Activated T-helper 1 cell treated with anti-CD3 and anti-CD28 coated beads, Interleukin-2, amount 50 U/mL, for 16 hours (primary cell): ENCODE measurements at places on chromosomes 5 and 9.

DNA sequence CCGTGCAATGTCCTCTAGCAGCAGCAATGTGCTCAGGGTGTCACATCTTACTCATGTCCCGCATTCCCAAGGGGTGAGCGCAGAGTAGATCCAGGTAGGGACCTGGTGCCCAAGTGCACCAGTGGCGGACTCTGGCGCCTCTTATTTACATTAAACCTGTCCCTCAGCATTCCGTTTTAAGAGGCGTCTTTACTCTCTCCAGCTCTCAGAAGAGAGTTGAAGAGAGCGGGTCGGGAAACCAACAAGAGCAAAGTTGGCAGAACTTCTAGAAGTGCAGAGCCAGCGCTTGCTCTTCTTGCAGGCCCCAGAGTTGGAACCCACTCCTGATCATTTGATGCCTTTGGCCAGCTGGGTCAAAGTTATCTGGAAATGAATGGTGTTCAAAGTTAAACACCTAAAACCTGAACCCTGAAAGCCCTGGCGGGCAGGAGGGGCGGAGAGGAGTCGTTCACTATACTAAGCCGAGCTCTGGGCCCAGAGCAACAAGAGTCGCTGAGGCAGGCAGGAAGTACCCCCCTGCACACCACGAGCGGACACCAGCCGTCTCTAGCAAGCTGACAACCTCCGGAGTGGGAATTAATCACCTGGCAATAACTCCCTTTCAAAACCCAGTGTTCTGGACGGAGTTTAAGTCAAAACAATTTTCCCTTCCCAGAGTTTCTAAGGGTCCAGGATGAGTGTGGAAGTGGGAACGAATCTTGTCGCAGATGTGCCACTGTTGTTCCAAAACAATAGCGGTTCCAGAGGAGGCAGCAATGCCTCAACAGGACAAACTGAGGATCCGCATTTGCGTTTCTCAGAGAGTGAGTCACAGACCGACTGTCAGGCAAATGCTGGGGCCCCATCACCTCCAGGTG is 122.8 kb downstream of the TMEM161B start:
- DNase-seq: no peak

DNA sequence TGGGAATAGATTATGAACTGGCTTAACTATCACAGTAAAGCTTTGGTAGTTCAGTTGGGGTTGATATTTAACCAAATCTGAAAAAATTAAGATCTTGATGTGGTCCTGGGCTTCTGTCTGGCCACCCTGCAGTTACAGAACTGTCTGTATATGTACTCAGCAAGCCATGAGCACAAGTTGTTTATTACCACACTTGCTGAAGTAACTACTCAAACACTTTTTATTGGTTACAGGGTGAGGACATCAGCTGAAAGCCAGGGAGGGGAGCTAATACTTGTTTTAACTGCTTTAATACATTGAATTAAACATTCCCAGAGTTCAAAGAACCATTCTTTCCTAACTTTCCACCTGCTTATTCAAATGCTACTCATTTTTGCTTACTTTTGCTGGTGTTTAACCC is 29.4 kb upstream of the KCNN2 start:
- DNase-seq: no peak

- no peak for DNase-seq
Observed at GRCh38 chr9:17068671-17069070, 66.2 kb upstream of the CNTLN start.

DNA sequence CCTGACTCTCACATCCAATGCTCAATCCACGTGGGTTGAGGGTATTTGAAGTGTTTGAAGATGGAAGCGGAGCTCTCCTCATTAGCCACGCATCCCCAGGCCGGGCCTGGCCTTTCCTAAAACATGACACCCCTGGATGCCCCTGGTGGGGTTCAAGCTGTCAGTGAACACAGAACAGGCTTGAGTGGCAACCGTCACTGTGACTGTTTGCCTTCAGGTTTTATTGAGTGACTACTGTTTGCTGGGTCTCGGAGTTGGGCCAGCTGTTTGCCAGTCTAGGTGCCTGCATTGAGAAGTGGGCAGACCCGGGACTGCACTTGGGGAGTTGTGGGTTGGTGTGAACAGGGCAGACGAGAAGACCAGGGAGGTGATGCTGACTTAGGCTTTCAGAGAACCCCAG is 7.8 kb upstream of the OLFM1 start:
- DNase-seq: no peak

- DNase-seq: no peak
Observed at GRCh38 chr5:142680605-142681259, 5.2 kb downstream of the FGF1 start.

DNA sequence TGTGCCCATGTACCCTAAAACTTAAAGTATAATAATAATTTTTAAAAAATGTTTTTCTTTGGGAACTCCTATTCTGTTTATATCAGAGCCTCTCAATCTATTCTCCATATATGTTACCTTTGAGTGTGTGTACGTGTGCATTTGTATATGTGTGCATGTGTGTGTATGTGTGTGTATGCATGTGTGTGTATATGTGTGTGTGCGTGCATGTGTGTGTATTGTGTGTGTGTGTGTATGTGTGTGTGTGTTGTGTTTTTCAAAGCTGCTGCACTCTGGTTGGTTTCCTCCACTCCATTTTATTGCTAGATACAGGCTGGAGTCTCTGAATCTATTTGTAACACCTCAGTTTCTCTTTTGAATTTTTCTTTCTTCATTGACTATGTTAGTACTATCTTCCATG is 20.0 kb downstream of the SURF6 start:
- no peak for DNase-seq

GRCh38 chr5:133883916-133884315 is 84.5 kb downstream of the C5orf15 start:
- no peak for DNase-seq

GRCh38 chr9:72480921-72481320 is 40.5 kb upstream of the TMC1 start:
- no peak for DNase-seq

GRCh38 chr9:120778758-120779157 is 14.5 kb downstream of the FBXW2 start:
- DNase-seq: no peak

- DNase-seq: no peak
Observed at GRCh38 chr5:128259607-128260021, 176.0 kb downstream of the SLC12A2 start.

DNA sequence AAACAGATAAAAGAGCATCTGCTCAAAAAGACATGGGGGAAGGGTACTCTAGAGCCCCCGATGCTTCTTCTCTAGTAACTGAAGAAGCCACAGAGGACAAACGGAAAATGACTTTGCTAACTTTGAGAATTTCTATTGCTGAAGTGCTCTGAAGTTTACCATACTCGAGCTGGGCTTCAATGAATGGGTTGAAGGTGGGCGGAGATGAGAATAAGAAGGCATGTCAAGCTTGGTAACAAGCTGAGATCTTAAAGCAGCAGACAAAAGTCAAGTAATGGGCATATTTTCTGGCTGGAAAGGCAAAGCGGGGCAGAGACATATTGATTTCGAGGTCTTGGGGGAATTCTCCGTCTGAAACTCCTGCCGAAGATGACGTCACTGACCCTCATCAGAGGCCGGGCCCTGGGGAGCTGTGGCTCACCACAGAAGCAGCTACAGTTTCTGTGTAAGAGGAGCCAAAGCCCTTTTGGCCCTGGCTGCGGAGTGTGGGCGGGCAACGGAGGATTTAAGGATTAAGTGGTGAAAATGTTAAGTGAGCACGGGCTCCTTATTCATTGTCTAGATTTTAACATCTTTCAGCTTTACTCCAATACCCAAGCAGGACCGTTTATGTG is 115.8 kb upstream of the SLIT3 start:
- no peak for DNase-seq

GRCh38 chr9:126695186-126695585 is 81.5 kb downstream of the LMX1B start:
- DNase-seq: no peak

DNA sequence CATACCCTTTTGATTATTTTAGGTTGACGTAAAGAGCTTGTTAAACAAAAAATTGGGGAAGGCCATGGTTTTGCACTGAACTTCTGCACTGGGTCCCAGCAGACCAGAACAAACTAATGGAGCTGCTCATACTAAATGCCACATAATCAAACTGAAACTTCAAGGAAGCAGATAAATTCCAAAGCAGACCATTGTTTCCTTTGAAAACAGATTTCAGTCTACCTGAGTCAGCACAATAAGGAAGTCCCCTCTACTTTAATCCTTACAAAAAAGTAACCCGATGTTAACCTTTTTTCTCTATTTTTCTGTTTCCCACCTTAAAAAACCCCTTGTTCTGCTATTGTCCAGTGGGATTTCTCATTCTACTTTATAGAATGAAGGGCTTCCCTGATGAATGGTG is 39.2 kb downstream of the WDR36 start:
- DNase-seq: no peak

DNA sequence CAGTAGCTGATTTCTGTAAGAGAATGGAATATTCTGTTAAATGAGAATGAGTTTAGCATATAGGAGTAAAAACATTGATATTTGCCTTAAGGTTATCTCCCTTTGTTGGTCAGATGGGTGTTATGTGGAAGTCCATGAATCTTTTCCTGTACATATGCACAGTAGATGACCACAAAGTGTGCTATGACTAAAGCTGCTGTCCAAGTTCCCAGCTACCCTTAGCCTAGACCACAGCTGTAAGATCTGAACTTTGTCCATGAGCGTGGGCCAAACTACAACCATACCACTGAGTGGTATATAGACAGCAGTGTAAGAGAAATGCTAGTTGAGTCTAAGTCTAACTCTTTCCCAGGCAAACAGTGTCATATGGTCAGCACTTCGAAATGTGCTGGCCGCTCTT is 48.8 kb downstream of the CD180 start:
- DNase-seq: no peak

DNA sequence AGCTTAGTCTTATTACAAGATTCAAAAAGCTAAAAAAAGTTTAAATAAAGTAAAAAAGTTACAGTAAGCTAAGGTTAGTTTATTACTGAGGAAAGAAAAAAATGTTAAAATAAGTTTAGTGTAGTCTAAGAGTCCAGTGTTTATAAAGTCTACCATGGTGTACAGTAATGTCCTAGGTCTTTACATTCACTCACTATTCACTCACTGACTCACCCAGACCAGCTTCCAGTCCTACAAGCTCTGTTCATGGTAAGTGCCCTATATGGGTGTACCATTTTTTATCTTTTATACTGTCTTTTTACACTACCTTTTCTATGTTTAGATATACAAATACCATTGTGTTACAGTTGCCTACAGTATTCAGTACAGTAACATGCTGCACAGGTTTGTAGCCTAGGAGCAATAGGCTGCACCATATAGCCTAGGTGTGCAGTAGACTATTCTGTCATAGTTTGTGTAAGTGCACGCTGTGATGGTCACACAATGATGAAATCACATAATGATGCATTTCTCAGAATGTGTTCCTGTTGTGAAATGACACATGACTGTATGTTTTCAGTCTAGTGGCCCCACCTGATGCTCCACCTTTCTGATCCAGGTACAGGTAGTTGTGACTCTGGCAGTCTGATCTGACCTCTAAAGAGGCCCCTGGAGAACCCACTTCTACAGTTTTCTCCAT is 45.7 kb downstream of the SNX18 start:
- no peak for DNase-seq

DNA sequence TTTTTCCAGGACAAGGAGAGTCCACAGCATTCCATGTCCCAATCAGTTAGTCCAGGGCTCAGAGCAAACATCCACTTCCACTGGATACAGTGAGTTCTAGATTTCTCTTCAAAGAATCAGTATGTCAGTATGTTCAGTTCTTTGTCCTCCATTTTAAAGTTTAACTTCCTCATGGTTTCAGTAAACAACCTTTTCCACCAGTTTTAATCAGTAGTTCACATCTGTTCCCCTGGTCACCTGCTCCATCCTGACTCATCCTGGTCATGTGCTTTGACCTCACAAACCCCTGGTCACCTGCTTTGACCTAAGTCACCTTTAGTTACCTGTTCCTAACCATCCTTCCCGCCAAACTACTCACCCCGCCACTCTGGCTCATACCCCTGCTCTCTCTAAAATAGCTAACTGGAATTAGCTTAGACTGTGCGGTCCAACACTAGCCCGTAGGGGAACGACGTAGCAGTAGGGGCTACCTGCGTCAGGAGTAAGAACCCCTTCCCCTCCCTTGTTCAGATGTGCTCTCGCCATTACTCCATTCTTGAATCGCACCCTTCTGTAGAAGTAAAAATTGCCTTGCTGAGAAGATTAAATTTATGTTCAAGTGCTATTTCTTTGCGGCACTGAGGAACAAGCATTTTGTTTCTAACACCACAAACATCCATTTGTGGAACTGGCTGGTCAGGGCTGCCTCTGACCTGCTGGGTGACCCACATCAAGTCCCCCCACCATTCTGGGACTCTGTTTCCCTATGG is 5.5 kb downstream of the ENG start:
- DNase-seq: no peak

- no peak for DNase-seq
Observed at GRCh38 chr5:126878634-126879033, 101.7 kb downstream of the LMNB1 start.

- no peak for DNase-seq
Observed at GRCh38 chr9:131868766-131869165, 128.9 kb upstream of the RAPGEF1 start.

DNA sequence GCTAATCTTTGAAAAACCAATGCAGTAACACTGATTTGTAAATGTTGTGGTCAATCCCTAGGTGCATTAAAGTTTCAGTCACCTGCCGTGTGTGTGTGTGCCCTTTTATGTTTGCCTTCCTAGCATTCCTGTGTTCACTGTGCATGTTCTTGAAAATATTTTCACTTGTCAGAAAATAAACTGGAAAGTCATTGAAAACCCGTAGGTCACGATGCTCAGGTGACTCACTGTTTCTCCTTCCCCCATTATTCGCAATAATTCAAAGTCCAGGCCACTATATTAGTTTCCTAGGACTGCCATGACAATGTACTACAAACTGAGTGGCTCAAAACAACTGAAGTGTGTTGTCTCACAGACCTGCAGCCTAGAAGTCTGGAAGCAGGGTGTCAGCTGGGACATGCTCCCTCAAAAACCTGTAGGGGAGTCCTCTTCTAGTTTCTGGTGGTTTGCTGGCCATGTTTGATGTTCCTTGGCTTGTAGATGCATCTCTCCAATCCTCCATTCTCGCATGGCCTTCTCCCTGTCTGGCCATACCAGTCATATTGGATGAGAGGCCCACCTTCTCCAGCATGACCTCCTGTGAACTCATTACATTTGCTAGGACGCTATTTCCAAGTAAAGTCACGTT is 29.3 kb downstream of the MARVELD2 start:
- no peak for DNase-seq

DNA sequence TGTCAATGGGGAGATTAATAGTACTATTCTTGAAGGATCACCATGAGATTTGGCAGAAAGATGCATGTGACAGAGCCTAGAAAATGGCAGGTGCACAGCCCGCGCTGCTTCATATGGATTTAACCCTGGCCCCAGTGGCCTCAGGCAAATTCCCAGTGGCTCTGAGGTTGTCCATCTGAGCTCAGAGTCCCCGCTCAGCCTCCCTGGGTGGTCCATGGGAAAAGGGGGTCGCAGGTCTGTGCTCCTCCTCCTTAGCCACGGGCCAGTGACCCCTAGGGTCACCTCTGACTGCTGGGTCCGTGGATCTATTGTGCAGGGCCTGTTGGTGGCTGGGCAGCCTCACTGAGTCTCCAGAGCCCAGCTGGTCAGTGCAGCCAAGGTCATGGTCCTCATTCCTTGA is 93.3 kb upstream of the BOD1 start:
- DNase-seq: no peak
